ENCODE measurements at places on chromosomes 5 and 9.

- no peak for DNase-seq
Measured at GRCh38 chr5:177233206-177233605, 70.3 kb downstream of the RAB24 start.

- peak; percentile 57 for DNase-seq
Measured at GRCh38 chr5:142012186-142012785, 541 bp downstream of the GNPDA1 start.

DNA sequence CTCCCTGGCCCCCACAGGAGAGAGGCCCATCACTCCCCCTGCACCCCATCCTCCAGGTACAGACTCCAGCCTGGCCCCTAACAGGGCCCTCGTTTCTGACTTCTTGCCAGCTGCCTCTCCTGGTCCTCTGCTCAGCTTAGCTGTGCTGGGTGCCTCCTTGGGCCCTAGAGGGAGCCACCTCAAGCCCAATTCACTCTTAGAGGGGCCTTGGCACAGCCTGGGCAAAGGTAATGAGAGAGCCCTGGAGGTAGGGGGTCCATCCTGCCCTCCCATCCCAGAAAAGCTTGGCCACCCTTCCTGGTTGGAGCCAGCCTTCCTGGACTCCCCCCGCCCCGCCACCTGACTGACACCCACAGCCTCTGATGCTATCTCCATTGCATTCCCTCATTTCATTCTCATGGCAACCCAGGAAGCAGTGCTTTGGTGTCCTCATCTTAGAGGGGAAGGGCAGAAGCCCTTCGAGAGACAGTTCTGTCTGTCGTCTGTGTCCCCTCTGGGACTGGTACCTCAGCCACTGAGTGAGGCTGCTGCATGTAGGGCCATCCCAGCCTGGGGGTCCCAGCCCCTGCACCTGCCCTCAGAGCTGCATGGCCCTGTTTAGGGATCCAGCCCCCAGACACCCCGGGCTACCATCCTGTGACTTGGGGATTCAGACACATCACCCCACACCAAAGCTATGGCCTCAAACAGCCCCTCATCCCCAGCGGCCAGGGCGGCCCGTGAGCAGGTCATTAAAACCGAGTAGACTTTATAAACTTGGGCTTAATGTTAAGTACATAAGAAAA, 95.5 kb downstream of the BARX1 start:
- DNase-seq, result no peak

GRCh38 chr5:166772770-166773169, 1518.7 kb upstream of the WWC1 start:
- no peak for DNase-seq

GRCh38 chr5:150350524-150351344, 6.8 kb upstream of the TCOF1 start:
- DNase-seq, result peak; percentile 85

GRCh38 chr9:117718701-117719100, 14.5 kb downstream of the TLR4 start:
- DNase-seq, result no peak

GRCh38 chr5:174527916-174528540, 196.4 kb upstream of the MSX2 start:
- no peak for DNase-seq

DNA sequence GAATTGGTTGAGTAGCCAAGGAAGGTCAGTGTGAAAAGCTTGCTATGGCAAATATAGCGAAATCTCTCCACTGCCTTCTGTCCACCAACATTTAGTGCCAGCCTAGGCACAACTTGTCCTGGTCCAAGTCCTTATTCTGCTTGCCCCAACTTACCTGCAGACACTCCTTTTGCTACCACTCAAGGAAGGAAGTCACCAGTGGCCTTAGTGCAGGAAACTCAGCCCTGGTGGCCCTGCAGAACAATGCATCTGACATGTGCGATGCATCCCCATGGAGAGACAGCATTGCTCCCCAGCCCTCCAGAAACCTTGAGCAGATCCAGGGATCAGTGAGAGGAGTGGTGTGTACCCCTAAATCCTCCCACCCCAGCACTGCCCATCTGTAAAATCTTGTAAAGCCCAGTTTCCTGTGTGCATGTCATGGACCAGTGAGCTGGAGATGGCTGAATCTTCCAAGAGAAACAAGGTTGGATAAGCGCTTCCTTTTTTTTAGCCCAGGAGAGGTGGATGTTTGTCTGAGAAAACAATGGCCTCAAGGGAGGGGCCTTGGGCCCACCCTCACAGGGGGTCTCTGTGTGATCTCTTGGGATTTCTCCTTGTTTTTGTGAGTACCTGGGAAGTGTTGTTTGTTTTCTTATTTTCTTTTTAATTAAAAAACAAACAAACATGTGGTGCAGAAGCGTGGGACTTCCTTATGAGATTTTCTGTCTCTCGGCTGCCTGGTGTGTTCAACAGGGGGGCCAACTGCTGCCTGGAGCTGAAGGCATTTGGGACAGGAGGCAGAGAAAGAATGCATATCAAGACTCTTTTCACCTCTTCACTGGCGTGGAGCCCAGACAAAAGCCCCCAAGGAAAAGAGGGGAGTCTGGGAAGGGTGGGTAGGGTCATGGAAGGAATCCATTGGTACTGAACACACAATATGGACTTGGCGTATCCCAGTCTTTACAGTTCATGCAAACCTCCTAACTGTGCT, 3.6 kb downstream of the FOXI1 start:
- DNase-seq, result no peak

GRCh38 chr9:94951324-94952135, 225.0 kb downstream of the AOPEP start:
- no peak for DNase-seq

- DNase-seq, result no peak
Measured at GRCh38 chr9:32989660-32990059, 11.8 kb downstream of the APTX start.

DNA sequence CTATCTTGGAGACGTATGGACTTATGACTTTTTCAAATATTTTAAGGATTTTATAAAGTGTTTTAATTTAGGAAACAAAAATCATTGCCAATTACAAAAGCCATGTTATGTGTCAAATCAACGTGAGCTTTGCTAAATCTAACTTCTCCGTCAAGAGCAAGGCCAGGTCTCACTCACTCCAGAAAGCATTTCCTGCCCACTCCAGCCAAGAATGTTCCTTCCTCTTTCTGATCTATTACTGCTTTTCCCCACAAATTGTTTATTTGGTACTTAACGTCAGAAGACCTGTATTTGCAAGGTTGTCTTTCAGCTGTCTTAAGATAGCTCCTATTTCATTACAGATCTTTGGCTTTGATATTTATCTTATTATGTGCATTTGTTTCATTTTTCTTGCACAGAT, 193.5 kb upstream of the HAPLN1 start:
- peak; percentile 4 for DNase-seq

GRCh38 chr5:73307645-73308355, 134.8 kb downstream of the TMEM174 start:
- DNase-seq, result no peak

DNA sequence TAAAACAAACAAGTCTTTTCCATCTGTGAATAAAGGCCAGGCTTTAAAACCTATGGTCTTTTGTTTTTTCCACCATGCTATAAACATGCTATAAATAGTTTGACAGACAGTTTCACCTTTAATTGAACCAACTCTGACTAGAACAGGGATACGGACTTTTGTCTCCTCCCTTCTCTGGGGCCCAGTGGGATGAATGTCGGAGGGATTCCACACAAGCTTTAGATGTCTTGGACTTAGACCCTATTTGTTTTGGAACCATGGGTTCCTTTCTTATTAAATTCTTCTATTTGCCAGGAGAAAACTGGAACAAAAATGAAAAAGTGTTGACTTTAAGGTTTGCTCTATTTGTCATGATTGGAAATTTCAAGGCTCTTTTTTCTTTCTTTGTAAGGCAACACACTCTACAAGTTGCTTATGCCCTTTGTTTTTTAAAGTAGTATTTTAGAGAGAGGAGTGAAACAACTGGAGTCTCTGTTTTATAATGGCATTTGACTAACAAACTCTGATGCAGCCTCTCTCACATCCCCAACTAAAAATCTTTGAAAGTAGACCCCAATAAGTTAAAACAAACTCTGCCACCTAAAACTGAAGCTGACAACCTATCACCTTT, 145.3 kb downstream of the MLLT3 start:
- no peak for DNase-seq

GRCh38 chr9:121593066-121593465, 58.4 kb upstream of the DAB2IP start:
- no peak for DNase-seq

- DNase-seq, result peak; percentile 37
Measured at GRCh38 chr5:33457126-33457525, 16.4 kb downstream of the TARS1 start.

DNA sequence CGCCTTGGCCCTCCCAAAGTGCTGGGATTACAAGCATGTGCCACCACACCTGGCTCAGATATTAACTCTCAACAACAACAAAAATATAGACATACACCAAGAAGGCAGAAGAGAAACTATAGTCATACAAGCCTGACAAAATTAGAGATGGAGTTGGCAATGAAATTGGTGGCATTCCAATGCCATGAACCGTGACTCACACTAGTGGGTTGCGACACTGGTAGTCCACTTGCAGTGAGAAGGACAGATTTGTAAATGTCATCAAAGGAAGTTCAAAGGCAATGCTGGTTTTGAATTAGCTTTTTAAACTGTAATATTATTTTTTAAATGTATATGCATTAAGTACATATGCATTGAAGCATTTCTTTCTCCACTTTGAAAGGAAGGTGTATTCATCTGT, 8.5 kb upstream of the DNAJC25 start:
- peak; percentile 75 for DNase-seq

DNA sequence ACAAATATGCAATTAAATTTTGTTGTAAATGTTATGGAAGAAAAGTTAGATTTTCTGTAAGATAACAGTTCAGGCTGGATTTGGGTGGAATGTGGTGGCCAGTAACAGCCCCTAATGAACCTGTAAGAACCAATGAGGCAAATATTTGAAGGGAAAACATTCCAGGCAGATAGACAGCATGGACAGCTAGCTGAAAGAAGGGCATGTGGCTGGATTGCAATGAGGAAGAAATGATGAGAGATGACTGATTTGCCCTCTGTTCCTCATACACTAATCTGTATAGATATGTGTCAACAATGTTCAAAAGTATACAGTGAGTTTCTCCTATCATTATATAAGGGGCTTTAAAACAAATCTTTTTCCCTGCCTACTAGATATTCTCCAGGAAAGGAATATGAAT, 58.8 kb downstream of the MAN2A1 start:
- DNase-seq, result no peak

DNA sequence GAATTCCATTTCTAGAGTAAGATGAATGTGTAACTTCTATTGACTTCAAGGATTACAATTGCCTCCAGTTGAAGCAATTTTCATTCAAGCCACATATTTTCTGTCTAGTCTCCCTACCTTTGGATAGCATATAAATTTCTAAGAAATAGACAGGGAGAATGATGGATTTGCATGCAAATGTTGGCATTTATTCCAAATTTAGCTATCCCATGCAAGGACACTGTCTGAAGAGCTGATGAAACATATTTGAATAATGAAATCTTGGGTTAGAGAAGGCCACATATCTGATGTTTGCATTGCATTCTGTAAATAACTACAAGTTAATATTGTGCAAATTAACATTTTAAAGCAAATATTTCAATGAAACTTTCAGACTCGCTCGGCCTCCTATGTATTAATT, 36.0 kb upstream of the NAA35 start:
- DNase-seq, result no peak

Measured in GM03348 (cell line).